Sigmoid colon (tissue), 7 donors: ENCODE measurements at places on chromosomes 7 and 10.

DNA sequence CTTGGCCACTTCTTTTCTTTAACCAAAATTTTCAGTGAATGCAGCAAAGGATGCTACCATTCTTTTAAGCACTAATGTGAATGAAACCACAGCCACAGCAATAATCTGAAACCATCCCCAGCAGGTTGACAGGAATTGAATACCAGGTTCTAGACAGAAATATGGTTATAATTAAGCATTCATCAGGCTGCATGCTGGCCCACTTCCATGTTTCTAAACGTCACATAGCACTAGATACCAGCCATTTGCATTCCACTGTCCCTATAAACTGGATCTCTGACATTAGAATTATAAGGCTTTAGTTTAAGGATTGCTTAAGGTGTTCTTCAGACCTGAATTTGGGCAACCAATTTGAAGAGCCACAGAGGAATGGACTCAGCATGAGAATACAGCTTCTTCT is 340.8 kb upstream of the KLF6 start:
- no peaks in the 10 kb centered on the region for H3K27me3 ChIP-seq
- no peaks in the 10 kb centered on the region for H3K4me1 ChIP-seq
- DNase-seq = no peak
- no peak overlapping the region for H3K4me3 ChIP-seq

DNA sequence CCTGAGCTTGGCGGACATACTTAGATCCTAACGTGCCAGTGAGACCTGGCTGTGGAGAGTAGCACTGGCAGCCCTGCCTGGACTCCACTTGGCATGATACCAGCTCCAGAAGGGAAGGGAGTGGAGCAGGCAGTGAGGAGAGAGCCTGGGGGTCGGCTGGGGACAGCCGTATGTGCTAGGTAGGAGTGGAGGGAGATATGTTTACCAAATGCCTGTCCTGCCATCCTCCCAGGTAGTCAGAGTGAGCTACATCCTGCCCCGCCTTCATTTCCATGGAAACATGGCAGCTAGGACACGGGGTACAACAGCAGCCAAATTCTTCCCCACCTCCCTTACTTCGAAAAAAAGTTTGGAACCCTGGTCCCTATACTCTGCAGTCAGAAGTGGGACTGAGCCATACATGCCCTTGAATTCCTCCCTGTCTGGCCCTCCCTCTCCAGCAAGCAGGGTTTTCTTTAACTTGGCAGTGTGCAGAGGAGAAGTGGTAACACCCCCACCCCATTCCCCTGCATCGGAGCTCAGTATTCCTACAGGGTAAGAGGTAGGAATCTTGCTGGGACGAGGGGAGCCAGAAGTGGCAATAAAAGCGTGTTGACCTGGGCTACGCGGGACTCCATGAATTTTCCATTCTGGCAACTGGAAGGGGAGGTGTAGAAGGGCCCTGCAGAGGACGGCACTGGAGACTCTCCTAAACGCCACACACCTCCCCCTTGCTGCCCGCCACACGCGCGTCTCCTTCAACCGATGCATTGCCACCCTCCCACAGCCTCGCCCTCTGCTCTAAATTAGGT is 20.0 kb upstream of the SMO start:
- peak overlapping the region; percentile 45 for H3K4me3 ChIP-seq
- H3K27me3 ChIP-seq = no peaks in the 10 kb centered on the region
- DNase-seq = no peak

DNA sequence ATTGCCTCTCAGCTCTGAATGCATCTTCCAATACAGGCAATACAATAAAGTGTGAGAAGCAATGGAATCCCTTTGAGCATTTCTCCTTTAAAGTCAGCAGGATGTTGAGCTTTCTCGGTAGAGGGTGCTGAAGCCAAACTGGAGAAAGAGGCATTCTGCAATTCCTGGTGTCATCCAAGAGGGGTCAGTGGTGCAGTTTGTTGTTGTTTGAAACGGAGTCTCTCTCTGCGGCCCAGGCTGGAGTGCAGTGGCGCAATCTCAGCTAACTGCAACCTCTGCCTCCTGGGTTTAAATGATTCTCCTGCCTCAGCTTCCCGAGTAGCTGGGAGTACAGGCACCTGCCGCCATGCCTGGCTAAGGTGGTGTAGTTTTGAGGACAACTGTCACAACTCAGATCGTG is 486.5 kb downstream of the CALN1 start:
- no peaks in the 10 kb centered on the region for H3K36me3 ChIP-seq
- DNase-seq = no peak
- H3K4me3 ChIP-seq = no peak overlapping the region
- no peaks in the 10 kb centered on the region for H3K4me1 ChIP-seq
- no peak overlapping the region for H3K27ac ChIP-seq

- H3K36me3 ChIP-seq = no peaks in the 10 kb centered on the region
- H3K27ac ChIP-seq = peak overlapping the region; percentile 41
- DNase-seq = no peak
- H3K27me3 ChIP-seq = no peaks in the 10 kb centered on the region
- no peak overlapping the region for H3K4me3 ChIP-seq
These were observed 161.9 kb downstream of the GRK5 start for GRCh38 chr10:119368991-119369869.

GRCh38 chr7:105198223-105198622 is 184.2 kb downstream of the KMT2E start:
- H3K4me1 ChIP-seq = peaks cover 21% of the 10 kb centered on the region
- no peak for DNase-seq
- H3K36me3 ChIP-seq = no peaks in the 10 kb centered on the region
- H3K27me3 ChIP-seq = no peaks in the 10 kb centered on the region
- H3K27ac ChIP-seq = no peak overlapping the region
- H3K4me3 ChIP-seq = no peak overlapping the region

GRCh38 chr10:78386509-78386908 is 352.8 kb downstream of the RPS24 start:
- H3K27me3 ChIP-seq = no peaks in the 10 kb centered on the region
- H3K27ac ChIP-seq = no peak overlapping the region
- H3K36me3 ChIP-seq = no peaks in the 10 kb centered on the region
- H3K4me3 ChIP-seq = no peak overlapping the region
- no peaks in the 10 kb centered on the region for H3K4me1 ChIP-seq

- no peak for DNase-seq
- H3K36me3 ChIP-seq = no peaks in the 10 kb centered on the region
- H3K27me3 ChIP-seq = no peaks in the 10 kb centered on the region
These were observed 325.5 kb upstream of the C7orf33 start for GRCh38 chr7:148264933-148265557.

GRCh38 chr7:47153576-47153975 is 428.3 kb downstream of the TNS3 start:
- H3K4me3 ChIP-seq = no peak overlapping the region
- H3K27me3 ChIP-seq = no peaks in the 10 kb centered on the region
- peak overlapping the region; percentile 62 for H3K27ac ChIP-seq
- no peaks in the 10 kb centered on the region for H3K4me1 ChIP-seq
- no peaks in the 10 kb centered on the region for H3K36me3 ChIP-seq

DNA sequence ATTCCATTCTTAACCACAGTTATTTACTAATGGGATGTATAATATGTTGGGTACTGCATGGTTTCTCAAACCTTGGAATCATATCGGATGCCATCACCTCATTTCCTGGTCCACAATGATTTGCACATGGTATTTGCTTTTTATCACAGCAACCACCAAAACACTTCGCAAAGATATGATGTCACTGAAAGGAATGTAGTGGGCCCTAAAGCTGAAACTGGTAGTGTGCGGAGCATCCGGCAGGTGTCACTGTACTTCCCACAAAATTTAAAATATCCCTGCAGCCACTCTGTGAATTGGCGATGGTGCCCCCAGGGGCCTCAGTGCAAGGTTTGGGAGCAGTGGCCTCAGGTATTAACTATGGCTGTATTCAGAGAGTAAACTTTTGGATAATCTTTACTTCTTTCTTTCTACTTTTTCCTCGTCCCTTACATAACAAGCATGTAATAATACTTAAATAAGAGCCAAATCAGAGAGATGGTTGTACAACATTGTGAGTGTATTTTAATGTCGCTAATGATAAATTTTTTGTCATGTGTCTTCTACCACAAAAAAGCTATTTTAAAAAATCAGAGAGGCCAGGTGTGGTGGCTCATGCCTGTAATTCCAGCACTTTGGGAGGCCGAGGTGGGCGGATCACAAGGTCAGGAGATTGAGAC is 66.2 kb downstream of the FAM241B start:
- H3K4me3 ChIP-seq = no peak overlapping the region
- no peaks in the 10 kb centered on the region for H3K27me3 ChIP-seq
- no peak overlapping the region for H3K27ac ChIP-seq
- H3K36me3 ChIP-seq = no peaks in the 10 kb centered on the region
- H3K4me1 ChIP-seq = no peaks in the 10 kb centered on the region

DNA sequence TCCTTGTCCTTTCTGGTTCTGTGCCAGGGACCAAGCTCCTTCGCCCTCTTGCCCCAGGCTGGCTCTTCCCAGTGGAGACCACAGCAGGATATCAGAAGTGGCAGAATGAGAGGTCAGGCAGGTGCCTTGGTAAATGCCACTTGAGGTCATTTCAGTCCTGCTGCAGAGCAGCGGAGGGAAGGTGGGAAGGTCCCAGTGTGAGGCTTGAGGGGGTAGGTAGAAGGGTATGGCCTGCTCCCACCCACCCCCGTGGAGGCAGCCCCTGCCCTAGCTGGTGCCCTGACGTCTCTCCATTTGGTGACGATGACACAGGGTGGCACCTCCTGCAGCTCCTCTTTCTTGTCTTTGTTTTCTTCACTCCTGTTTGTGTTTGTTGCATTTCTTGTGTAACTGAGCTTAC is 538.8 kb downstream of the TCERG1L start:
- no peaks in the 10 kb centered on the region for H3K27me3 ChIP-seq
- no peaks in the 10 kb centered on the region for H3K4me1 ChIP-seq
- no peak overlapping the region for H3K4me3 ChIP-seq
- H3K36me3 ChIP-seq = no peaks in the 10 kb centered on the region

DNA sequence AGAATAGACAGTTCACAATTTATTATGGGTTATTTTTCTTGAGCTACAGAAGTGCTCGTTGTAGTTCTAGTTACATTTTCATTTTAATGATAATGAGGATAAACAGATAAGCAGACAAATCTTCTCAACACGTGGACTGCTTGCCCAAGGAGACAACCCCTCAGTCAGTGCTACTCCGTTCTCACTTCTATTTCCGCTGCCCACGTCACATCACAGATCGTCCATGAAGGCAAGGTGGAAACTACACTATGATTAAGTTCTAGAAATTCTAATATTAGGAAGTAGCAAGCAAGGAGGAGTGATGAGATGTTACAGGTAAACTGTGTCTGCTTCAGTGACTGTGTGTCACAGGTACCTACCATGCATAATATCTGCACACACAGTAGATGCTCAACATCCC is 210.5 kb downstream of the CHCHD3 start:
- no peak overlapping the region for H3K4me3 ChIP-seq
- no peaks in the 10 kb centered on the region for H3K36me3 ChIP-seq
- H3K27ac ChIP-seq = no peak overlapping the region
- H3K27me3 ChIP-seq = no peaks in the 10 kb centered on the region

GRCh38 chr7:117630907-117631564 is 151.2 kb downstream of the CFTR start:
- no peaks in the 10 kb centered on the region for H3K4me1 ChIP-seq
- H3K27ac ChIP-seq = no peak overlapping the region
- DNase-seq = no peak
